ENCODE measurements at places on chromosomes 7 and 10.

DNA sequence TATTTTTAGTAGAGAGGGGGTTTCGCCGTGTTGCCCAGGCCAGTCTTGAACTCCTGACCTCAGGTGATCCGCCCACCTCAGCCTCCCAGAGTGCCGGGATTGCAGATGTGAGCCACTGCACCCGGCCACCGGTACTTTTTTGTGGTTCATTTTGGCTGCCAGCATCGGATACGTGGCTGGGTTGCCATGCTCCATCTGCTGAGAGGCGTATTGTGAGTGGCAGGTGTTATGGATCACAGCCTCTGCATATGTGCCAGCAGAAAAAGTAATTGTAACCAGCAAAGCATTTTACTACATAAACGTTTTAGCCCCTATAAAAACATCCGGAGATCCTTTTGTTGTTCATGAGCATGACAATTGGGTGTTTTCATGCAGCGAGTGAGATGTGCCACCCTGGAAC, 7.1 kb downstream of the FOXK1 start:
- no peak for DNase-seq

DNA sequence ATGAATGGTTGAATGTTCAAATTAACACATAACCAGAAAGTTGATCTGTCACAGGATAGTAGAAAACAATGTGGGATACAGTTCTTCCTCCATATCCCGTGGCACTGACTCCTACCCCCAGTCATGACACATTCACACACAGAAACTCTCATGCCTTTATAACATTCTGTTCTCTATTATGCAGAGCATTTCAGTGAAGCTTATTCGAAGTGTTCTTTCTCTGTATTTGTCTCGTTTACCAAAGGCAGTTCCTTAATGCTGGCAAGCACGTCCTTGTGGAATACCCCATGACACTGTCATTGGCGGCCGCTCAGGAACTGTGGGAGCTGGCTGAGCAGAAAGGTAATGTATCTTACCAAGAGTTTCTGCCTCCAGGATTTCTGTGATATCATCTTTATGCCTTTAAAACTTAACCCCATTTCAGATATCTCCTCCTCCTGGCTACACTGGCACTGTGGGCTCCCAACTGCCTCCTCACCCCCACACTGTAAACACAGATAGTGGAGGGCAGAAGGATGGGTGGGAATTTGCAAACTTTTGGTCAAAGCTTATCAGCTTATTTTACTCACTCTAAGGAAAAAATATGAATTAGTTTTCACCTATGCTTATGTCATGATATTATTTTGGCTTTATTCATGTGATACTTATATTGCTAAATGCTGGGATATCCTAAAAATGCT, 34.1 kb downstream of the BLVRA start:
- no peak for DNase-seq

DNA sequence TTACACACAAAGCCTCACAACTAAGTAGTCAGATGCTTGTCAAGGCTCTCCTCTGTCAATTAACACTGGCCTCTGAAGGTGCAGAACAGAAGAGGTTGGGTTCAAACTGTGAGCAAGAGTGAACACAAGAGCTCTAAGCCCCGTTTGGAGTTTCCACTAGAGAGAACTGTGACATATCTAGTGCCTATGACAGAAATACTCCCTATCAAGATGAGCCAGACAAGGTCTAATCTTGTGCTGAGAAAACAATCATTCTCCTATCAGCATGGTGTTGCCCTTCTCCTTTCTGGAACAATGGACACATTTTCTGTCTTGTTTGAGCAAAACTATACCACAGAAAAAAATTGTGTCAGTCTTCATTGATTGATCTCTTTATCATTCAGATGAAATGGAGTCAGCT, 62.4 kb upstream of the CCDC71L start:
- no peak for DNase-seq

- DNase-seq, result no peak
Observed at GRCh38 chr10:68684413-68684812, 36.6 kb upstream of the CCAR1 start.

DNA sequence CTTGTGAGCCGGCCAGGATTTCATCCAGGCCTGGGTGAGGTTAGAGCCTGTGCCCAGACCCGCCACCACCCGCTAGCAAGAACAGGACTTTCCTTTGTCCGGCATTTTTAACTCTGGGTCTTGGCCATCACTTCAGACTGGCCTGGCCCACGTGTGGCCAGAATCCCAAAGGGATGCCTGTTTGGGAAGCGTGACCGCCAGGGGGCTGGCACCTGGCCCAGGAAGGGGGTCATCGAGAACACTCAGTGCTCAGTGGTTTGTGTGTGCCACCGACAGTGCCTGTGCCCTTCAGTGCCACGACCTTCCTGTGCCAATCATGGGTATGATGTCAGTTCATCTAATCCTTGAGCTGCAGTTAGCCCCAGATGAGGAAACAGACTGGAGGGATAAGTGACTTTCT, 85.0 kb downstream of the ZMIZ1 start:
- no peak for DNase-seq

GRCh38 chr10:110686949-110687348, 42.8 kb downstream of the RBM20 start:
- DNase-seq, result no peak

DNA sequence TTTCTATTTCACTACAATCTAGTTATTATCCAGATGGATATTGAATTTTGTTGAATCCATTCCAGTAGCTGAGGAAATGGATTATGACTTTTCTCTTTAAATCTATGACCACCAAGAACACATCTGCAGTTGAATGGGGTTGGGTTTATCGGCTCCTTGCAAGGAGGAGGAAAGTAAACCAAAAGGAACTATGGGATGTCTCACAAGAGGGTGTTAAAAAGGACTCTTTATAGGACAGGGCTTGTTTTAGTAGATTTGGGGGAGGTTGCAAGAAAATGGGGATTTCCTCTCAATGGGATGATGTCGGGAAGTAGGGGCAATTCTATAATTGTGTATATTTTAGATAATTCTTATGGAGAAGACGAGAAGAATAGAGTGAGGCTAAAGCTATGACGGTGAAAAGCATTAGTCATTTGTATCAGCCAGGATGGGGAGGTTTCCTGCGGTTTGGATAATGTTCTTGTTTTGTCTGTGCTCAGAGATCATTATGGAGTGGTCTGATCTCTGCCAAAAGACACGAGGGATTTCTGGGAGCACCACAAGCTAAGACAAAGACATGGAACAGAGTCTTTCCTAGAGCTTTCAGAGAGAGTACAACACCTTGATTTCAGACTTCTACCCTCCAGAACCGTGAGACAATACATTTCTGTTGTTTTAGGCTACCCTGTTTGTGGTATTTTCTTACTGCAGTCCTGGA, 5.3 kb upstream of the LRRC61 start:
- no peak for DNase-seq

DNA sequence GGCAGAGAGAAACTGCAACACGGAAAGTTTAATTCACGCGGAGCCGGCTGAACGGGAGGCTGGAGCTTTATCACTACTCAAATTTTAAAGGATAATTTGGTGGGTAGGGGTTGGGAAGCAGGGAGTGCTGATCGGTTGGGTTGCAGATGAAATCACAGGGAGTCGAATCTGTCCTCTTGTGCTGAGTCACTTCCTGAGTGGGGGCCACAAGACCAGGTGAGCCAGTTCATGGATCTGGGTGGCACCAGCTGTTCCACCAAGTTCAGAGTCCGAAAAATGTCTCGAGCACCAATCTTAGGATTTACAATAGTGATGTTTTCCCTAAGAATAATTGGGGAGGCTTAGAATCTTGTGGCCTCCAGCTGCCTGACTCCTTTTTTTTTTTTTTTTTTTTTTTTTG, 3.6 kb upstream of the PRAP1 start:
- no peak for DNase-seq

GRCh38 chr10:87000491-87000890, 19.6 kb upstream of the FAM25A start:
- no peak for DNase-seq

DNA sequence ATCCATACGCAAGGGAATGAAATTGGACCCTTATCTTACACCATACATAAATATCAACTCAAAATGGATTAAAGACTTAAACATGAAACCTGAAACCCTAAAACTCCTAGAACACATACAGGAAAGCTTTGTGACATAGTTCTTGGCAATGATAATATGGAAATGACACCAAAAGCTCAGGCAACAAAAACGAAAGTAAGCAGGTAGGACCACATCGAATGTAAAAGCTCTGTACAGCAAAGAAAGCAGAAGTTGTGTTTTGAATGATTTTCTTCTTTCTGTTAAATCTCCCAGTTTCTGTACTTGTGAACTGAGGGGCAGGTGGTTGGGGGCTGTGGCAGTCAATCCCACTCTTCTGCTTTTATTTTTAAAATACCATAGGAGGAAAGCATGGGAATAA, 368.4 kb upstream of the PODXL start:
- no peak for DNase-seq

DNA sequence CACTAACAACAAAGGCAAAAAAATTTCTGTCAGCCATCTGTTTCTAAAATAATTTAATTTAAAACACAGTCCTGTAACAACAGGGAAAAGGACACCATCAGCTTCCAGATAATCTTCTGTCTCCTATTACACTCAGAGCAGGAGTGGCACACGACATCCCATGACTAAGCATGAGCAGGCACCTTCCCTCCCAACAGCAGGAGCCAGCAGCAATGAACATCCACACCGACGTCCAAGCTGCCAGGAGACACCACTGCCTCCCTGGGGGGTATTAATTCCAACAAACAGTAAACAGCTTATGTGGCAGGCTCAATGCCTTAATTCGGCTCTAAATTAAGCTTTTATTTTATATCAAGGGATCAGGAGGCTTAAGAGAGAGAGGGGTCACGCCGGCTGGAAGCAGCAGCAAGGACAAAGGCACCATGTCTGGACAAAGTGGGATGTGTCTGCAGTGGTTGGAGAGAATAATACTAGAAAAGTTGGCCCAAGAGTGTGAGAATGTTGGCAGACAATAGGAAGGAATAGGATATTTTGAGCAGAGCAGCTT, 45.7 kb downstream of the KIAA1549 start:
- DNase-seq, result no peak

GRCh38 chr10:6062101-6062771, at the start of gene IL2RA:
IL2RA (minus strand) TSS chr10:6062367; CDS start chr10:6062151, 216 bp downstream.
- peak; percentile 77 for DNase-seq

- no peak for DNase-seq
Observed at GRCh38 chr10:123885406-123886170, 6.0 kb downstream of the CPXM2 start.

- DNase-seq, result no peak
Observed at GRCh38 chr10:118036281-118036875, 10.4 kb downstream of the RAB11FIP2 start.

DNA sequence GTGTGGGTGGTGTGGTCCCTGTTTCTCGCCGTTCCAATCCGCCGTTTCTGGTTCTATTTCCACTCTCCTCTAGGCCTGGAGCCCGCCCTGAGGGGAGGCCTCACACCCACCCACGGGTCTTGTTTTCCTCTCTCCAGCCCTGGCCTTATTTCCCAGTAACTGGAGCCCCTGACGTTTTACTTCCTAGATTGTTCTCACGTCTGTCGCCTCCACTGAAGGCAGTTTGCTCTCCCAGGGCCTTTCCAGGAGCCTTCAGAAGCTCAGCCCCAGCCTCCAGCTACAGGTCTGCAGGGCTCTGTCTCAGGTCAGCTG, 30.6 kb downstream of the CFAP46 start:
- DNase-seq, result no peak

DNA sequence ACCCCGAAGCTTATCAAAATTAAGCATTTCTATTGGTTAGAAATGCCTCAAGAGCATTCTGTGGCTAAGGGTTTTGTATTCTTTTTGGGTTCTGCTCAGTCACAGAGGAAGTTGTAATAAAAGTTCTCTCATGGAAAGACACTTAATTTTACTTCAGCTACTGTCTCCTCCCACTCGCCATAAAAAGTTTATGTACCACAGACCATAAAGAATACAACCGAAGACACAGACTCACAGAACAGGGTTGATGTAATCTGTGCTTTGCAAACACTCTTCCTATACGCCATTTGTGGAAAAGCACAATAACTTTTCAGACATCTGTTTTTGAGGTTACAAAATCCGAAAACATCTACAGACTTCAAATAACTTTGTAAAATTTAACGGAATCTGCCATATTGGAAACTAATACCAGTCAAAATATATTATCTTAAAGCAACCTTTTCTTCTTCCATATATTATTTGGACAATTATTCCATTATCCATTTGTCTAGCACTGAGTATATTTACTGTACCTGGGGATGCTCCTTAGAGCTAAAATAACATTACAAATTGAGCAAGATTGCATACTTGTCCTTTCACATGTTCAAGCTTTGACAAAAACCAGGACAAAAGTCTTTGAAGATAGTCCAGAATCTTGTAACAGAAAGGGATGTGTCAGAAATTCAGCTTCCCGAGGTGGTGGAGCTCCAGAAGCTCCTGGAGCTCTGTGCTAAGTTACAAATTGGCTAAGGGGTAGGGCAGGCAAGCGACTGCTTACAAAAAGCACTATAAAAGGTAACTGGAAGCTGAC, 219.0 kb upstream of the MEOX2 start:
- no peak for DNase-seq

DNA sequence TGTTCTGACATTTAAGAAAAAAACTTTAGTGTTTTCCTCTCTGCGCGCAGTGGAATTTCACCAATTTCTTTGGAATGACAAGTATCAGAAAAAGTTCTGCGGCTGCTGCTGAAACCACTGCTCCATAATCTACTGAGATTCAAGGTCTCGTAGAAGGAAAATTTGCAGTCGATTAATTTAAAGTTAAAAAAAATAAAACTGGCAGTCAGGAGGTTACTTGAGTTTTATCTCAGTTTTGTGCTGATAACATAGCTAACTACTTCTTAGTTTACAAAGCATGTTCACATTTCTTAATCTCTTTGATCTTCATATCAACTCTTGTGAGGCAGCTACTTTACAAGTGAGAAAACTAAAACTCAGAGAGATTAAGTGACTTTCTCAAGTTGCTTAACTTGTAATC, 18.2 kb upstream of the CALD1 start:
- no peak for DNase-seq

DNA sequence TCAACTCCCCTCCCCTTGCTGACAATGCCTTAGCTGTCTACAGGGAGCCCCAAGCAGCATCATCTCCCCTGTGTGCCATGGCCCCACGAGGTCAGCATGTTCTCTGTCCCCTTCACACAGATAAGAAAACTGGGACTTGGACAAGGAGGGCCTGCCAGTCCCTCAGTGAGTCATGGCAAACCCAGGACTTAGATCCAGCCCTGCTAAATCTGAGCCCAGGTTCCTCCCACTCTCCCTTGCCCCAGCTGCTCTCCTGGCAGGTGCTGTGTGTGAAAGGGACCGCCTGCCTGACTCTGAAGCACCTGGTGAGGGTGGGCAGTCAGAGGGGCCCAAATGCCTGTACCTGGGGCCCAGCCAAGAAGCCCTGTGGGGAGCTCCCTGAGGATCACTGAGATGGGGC, 7.4 kb downstream of the CRHR2 start:
- DNase-seq, result no peak

DNA sequence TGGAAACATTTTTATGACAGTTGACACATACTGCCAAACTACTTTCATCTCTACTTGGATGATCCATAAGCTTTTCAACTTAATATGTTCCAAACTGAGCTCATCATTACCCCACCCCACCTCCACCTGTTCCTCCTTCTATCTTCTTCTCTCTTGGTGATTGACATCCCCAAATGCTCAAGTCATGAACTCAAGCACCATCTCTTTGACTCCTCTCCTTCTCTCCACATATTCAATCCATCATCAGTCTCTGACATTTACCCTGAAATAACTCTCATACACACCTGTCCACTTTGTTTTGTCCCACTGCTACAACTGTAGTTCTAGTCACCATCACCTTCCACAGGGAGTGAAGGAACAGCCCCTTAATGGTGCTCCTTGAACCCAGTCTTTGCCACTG, 43.3 kb downstream of the SGCE start:
- DNase-seq, result no peak

GRCh38 chr10:96984541-96985131, 152.5 kb downstream of the LCOR start:
- peak; percentile 19 for DNase-seq

- no peak for DNase-seq
Observed at GRCh38 chr7:80131675-80132435, 2.8 kb upstream of the GNAI1 start.

Measured in activated naive CD8-positive, alpha-beta T cell treated with anti-CD3 and anti-CD28 coated beads for 36 hours (primary cell).